Naive thymus-derived CD4-positive, alpha-beta T cell (primary cell): ENCODE measurements at places on chromosomes 2 and 18. TPM values are rescaled to one million over a fixed set of nuclear protein-coding genes. Genes with fewer than 3 reads are reported as not detected.

GRCh38 chr2:118668431-118669424, 178.7 kb downstream of the EN1 start:
- no peak for DNase-seq

GRCh38 chr18:26757263-26758019, 108.1 kb downstream of the AQP4 start:
- no peak for DNase-seq

GRCh38 chr2:203282101-203282500, 43.3 kb downstream of the CYP20A1 start:
- no peak for DNase-seq

NTSR2 gene
- total RNA-seq, result not detected

RAB17 gene
- total RNA-seq, result not detected

LYG2 gene
- total RNA-seq, result not detected
